ENCODE measurements at places on chromosomes 6 and 20.
A peak's percentile ranks its signal among the peaks of the same experiment; 100 is the strongest.

DNA sequence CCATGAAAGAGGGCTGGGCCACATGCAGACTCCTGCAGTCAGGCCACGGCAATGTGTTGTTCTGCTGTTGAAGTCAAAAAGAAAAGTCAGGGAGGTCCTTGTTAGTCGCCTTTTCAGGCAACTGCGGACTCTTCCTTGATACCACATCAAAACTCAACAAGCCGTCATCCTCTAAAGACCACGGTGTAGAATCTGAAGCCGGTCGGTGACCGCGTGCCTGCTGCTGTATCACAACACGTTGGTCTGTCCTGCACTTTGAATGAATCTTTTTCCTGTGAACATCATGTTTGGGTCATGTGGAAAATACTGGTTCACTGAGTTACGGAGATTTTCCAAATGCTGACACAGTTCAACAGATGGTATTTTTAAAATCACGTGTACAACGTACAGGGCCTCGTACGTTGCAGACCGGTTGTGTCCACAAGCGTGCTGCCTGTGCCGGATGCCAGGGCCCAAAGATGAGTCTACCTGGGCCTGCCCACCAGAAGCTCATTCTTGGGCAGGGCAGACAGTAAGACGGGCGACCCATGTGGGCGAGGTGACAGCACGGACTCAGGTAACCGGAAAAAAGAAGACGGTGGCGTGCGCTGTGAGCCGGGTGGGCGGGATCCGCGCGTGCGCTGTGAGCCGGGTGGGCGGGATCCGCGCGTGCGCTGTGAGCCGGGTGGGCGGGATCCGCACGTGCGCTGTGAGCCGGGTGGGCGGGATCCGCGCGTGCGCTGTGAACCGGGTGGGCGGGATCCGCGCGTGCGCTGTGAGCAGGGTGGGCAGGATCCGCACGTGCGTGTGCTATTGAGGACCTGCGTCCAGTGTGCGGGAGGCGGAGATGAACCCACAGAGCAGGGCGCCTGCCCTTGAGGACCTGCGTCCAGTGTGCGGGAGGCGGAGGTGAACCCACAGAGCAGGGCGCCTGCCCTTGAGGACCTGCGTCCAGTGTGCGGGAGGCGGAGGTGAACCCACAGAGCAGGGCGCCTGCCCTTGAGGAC lies 114.5 kb downstream of the FAM120B start:
- DNase-seq, result peak; percentile 75

- no peak for DNase-seq
These were observed 27.5 kb upstream of the ZBTB22 start for GRCh38 chr6:33344701-33345697.

DNA sequence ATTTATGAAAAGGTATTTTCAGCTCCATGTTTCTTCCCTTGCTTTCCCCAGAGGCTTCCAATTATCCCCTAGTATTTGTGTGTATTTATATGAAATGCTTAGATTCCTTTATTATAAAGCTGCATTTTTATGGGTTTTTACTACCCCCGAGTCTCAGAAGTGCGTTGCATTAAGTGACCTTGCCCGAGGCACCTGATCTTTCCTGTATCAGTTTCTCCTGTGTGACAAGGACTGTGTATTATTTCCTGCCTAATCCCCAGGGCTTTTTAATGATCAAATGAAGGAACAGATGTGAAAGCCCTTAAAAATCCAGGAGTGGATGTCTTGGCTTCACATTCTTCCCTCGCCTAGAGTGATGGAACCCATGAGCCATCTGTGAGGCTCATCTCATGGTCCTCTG lies 118.8 kb downstream of the TULP4 start:
- DNase-seq, result no peak

DNA sequence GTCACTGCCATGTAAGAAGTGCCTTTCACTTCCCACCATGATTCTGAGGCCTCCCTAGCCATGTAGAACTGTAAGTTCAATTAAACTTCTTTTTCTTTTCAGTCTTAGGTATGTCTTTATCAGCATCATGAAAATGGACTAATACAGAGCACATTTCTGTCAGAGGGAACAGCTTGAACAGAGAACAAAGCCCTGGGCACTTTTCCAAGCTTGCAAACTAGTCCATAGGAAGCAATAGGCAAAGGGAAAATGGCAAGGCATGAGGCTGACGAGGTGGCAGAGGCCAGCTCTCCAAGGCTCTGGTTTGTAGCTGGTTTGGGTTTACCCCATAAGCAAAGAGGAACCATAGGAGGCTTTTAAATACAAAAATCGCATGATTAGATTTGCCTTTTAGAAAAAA lies 185.1 kb upstream of the HDDC2 start:
- DNase-seq, result no peak

DNA sequence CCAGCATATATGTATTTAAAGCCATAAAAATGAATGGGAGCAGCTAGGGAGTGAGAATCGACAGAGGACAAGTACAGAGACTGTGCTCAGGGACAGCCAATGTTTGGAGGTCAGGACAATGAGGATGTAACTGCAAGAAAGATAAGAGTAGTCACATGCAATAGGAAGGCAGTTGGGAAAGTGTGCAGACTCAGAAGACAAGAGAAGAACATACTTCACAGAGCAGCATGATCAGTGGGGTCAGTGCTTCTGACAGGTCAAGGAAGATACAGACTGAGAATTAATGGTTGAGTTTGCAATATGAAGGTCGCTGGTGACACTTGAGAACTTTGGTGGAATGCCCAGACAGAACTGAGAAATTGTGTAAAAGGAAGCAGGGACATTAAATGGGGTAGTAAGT lies 25.1 kb downstream of the PLAGL1 start:
- no peak for DNase-seq

- no peak for DNase-seq
These were observed 53.9 kb upstream of the TAGAP start for GRCh38 chr6:159098636-159099106.

DNA sequence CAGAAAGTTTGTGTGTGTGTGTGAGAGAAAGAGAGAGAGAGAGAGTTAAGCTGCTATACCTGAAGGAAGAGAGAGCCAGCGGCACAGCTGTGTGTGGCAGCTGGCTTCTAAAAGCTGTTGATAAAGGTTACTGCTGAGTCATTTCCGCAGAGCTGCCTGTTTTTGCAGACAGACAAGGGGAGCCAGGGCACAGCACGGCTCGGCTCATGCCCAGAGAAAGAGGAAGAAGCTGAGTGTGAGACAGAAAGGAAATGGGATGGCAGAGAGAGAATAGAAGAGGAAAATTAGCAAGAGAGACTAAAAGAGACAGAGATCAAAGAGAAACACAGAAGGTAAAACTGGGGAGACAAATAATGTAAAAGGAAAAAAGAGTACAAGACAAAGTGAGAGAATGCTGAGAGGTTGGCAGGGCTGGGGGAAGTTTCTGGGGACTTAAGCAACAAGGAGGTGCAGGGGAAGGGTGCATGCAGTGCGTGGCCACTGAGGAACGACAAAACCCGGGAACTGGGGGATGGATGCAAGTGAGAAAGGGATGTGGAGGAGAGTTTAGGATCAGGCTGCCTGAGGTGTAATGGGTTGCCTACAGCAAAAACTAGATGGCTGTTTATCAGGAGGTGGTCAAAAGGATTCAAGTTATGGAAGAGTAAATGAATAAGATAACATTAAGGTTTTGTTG lies 22.7 kb downstream of the HLA-A start:
- no peak for DNase-seq

GRCh38 chr6:117677553-117678141 lies 2.4 kb downstream of the NUS1 start:
- DNase-seq, result no peak

- DNase-seq, result no peak
These were observed 102.2 kb downstream of the DACT2 start for GRCh38 chr6:168217216-168217879.

DNA sequence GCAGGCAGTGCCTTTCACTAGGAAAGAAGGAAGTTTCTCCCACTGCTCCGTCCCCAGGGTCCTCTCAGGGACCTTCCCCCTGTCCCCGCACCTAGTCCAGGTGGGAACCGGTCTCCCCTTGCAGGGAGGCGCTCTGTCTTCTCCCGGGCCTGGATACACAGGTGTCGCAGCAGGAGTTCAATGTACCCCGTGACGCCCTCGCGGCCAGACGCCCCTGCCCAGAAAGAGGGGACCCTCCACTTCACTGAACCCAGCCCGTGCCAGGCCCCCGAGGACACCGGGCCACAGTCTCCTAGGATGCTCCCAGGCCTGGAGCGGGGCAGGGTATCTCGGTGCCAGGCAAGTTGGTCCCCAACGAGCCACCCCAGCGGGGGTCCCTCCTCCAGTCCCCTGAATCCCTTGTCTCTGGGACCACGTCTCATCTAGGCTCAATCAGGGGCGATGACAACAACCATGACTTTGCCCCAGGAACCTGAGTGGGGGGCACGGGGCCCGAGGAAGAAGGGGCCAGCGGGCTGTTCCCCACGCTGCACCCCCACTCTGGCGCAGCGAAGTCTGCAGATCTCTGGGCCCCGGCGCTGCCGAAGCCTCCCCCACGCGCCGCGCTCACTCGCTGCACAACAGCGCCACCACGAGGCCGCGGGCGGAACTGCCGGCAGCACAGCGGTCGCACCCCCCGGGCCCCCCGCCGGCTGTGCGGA lies 103.0 kb downstream of the EDN3 start:
- DNase-seq, result no peak

- DNase-seq, result no peak
These were observed 35.8 kb upstream of the AAR2 start for GRCh38 chr20:36200451-36200850.

- no peak for DNase-seq
These were observed 632 bp downstream of the LIN28B start for GRCh38 chr6:104957301-104958177.

- DNase-seq, result no peak
These were observed 1047.9 kb upstream of the MAP3K7 start for GRCh38 chr6:91634791-91635190.

DNA sequence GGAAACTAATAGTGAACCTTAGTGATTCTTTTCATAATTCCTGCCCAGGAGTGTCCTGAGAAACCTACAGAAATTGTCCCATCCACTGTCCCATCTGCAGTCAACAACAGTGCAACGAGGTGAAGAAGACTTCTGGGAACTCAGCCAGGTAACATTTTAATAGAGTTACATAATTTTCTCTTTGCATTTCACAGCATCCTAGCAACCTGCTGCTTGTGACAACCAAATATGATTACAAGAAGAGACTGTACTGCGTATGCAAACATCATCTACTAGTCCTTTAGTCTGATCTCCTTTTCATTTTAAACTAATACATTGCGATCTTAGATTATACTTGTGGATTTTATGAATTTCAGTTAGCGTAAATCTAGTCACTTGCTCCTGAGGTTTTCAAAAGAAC lies 951.6 kb downstream of the TFAP2A start:
- DNase-seq, result no peak

- DNase-seq, result peak; percentile 56
These were observed 24.4 kb upstream of the FKBP1A start for GRCh38 chr20:1417273-1417672.

DNA sequence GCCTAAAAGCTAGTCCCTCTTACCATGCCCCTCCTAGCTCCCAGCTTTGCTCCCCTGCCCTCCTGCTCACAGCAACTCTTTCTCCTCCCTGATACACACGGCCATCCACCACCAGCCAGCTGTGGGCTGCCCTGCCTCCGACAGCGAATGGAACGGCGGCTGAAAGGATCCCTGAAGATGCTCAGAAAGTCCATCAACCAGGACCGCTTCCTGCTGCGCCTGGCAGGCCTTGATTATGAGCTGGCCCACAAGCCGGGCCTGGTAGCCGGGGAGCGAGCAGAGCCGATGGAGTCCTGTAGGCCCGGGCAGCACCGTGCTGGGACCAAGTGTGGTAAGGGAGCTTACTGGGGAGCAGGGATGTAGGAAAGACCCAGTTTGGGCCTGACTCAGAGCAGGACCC lies 16.6 kb upstream of the ZNF76 start:
- DNase-seq, result no peak

- peak; percentile 79 for DNase-seq
These were observed 1.5 kb upstream of the STX16 start for GRCh38 chr20:58649288-58650180.

DNA sequence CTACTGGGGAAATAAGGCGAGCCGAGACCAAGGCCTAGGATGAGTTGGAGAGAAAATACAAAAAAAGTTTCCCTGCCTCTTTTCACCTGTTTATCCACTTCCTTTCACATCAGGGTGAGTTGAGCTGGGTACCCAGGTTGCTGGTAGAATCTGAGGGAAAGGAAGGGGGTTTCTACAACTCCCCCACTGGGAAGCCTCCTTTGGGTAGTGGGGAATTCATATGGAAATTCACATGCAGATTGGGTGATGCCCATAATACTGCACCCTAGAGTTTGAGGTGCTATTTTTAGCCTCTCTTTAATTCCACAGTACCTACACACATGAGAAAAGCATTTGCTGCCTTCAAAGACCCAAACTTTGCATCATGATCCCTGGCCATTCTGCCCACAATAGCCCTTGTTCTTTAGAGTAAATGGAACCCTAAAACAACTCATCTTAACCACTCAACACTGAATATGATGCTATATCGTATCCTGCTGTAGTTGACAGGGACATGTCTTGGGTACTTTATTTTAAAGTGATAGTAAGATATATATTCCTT lies 2.7 kb downstream of the OSTM1 start:
- no peak for DNase-seq

DNA sequence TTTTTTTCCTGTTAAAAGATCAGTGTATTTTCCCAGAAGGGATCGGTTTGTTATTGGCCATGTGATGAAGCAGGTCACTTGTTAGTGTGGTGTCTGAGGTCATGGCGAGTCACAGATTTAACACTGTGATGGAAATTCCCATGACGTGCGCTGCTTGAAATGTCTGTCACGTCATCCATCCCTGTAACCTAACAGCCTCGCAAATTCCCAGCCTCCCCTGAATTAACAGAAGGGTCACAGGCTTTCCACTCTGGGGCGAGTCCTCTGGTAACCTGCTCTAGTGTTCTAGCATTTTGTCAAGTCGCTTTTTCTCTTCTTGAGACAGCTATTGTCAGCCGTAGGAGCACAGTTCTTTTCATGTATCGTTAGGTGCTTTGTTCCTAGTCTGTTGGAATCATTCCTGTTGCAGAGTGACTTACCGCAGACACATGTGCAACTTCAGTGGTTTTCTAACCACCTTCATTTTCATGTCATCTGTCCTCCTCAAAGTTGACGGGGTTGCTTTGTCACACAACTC lies 137.2 kb downstream of the MAP3K4 start:
- DNase-seq, result no peak

GRCh38 chr6:85394853-85395538 lies 54.9 kb upstream of the NT5E start:
- DNase-seq, result no peak

- DNase-seq, result no peak
These were observed 96.0 kb downstream of the INSM1 start for GRCh38 chr20:20463933-20464374.

DNA sequence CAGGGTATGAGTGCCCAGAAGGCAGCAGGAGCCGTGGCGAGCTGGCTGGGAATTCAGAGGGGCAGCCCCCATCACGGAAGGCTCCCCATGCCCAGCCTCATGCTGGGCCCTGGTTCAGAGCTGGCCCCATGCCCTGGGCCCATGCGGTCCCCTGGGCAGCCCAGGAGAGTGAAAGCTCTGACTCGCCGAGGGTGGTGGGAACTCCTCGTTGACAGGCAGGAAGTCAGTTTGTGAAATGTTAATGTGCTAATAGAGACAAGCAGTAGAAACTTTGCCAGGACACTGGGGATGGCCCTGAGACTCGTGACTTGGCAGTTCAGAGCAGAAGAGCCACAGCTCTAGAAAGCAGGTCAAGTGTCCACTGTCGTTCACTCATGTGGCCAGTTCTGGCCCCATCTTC lies 353.0 kb downstream of the TAF4 start:
- DNase-seq, result no peak

Measured in osteocyte (in vitro differentiated cells).